ENCODE measurements at places on chromosomes 2 and 18.

DNA sequence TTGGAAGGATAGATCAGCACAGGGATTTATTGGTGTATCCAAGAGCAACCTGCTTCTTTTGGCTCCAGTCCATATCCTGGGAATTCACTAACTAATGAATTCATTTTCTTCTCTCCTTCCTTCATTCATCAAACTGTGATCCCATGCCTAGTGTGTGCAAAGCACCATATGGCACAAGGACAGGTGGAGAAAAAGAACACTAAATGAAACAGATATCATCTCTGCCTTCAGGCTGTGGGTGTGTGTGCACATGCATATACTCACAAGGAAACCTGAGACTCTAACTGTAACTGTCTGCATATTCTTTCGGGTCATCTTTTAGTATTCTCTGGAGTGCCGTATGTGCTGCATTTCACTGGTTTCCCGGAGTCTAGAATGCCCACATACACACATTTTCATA, 20.2 kb downstream of the TNP1 start:
- no peak for DNase-seq

DNA sequence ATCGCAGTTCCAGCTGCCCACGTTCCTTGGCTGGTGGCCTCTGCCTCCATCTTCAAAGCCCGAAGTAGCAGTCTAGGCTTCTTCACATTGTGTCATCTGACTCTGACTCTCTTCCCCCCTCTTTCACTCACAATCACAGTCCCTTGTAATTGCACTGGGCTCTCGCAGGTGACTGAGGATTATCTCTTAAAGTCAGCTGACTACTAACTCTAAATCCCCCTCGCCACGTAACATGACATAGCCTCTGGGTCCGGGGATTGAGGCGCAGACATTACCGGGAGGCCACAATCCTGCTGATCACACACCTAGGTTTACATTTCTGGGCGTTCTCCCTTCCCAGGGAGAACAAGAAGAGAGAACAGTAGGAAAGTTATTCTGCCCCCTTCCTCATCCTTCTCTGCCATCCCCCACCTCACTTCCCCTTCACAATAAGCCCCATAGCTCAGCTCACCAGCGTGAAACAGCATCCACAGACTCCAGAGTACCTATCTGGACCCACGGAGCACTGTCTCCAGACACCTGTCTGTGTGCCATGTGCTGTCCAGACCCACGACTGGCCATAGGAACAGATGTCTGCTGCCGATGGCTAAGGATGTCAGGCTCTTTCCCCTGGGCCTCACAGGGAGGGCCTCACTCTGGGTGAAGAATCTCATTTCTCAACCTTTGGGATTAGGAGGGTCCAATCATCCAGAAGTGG, 64.3 kb upstream of the FZD7 start:
- DNase-seq, result no peak

GRCh38 chr18:23337599-23338444, 115.3 kb upstream of the RIOK3 start:
- DNase-seq, result no peak

GRCh38 chr2:25105336-25106085, 62.9 kb downstream of the POMC start:
- peak; percentile 51 for DNase-seq

GRCh38 chr2:170365686-170366085, 187.7 kb downstream of the MYO3B start:
- DNase-seq, result no peak

- DNase-seq, result peak; percentile 99
Observed at GRCh38 chr2:36966370-36967235, at the start of gene STRN. Gene STRN, minus strand, starts transcription at chr2:36966536. Its CDS starts 73 bp downstream, at chr2:36966463.

- no peak for DNase-seq
Observed at GRCh38 chr2:148604927-148605326, 39.6 kb upstream of the EPC2 start.

DNA sequence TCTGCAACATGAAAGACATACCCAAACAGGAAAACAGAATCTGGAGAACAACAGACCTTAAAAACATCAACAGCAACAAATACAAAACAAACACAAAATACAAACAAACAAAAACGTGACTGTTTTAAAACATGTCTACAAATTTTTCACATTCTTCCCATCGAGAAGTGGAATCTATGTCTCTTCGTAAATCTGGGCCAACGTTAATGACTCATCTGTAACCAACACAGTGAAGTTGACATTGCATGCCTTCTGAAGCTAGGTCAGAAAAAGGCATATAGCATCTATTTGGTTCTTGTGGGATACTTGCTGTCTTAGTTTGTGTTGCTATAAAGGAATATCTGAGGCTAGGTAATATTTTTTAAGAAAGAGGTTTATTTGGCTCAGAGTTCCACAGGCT, 269.0 kb upstream of the FBXO11 start:
- DNase-seq, result no peak

- DNase-seq, result no peak
Observed at GRCh38 chr2:223109341-223109740, 57.4 kb downstream of the KCNE4 start.

DNA sequence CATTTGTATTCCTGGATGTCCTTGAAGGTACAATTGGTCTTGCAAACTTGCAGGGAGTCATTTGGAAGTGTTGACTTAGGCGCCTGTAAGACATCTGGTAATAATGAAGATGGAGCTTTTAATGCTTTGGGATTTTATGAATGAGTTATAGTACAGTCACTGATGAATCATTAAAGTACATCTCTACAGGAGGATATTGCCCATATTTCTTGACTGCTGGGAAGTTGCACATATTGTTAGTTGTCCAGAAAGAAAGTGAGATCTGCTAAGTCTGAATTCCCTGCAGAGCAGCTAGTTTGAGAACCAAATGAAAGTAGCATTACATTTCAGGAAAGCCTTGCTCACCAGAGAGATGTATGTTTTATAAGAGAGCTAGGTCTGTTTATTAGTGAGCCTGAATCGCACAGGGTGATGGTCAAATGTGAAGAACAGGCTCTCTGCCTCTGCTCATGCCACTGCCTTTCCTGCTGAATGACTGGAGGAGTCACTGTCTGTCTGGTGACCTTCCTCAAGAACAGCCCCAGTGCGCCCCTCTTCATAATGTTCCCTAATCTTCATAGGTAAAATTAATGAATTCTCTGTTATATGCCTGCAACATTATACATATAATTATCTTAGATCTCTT, 138.9 kb upstream of the KLHL14 start:
- no peak for DNase-seq

DNA sequence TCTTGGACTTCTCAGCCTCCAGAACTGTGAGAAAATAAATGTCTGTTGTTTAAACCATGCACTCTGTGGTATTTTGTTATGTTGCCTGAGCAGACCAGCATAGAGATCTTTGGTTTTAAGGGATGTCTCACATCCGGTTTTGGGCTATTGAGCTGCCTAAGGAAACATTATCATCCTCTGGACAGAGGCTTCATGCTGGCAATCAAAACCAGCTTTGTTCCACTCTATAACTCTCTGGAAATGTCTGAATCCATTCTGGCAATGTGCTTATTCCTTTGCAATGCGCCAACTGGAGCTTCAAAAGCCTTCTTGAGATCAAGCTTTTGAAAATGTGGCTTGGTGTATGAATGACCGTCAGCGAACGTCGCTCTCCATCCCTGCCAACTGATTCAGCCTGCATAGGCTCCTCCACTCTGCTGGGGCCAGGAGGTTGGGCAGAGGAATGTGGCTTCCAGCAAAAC, 183.6 kb upstream of the MGAT5 start:
- DNase-seq, result no peak

- no peak for DNase-seq
Observed at GRCh38 chr18:4658804-4659203, 203.7 kb upstream of the DLGAP1 start.

- DNase-seq, result no peak
Observed at GRCh38 chr2:72674982-72675915, 150.6 kb downstream of the EXOC6B start.

Data from activated CD4-positive, alpha-beta T cell treated with anti-CD3 and anti-CD28 coated beads for 36 hours (primary cell).